ENCODE measurements at places on chromosomes 13 and 19. TPM values are rescaled to one million over a fixed set of nuclear protein-coding genes. Genes with fewer than 3 reads are reported as not detected.

- DNase-seq = no peak
These were observed 7.2 kb downstream of the ZNF296 start for GRCh38 chr19:45069056-45069455.

DNA sequence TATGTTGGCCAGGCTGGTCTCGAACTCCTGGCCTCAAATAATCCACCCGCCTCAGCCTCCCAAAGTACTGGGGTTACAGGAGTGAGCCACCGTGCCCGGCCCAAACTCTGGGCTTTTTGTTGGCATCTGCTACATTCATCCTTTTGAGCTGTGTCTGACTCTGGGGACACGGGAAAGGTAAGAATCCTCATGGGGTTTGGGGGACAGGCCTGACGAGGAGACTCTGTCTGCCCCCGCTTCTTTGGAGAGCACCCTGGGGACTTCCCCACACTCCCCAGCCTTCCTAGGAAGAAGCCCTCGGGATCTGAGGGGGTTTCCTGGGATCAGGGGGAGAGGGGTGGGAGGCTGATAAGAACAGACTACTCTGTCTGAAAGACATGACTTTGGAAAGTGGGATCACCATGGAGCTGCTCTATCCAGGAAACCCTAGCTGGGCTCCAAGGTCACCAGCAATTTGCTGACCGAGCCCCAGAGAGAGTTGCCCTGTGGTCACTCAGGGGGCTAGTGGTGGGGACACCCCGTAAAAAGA, 8.1 kb upstream of the FCER2 start:
- no peak for DNase-seq

The KLK3 gene
- total RNA-seq = not detected

The ZNF540 gene
- 2.3 TPM for total RNA-seq

- no peak for DNase-seq
These were observed 88.6 kb downstream of the SPACA7 start for GRCh38 chr13:112464720-112465119.

- DNase-seq = no peak
These were observed 86.7 kb downstream of the COL4A2 start for GRCh38 chr13:110393761-110394160.

The ATXN8OS gene
- total RNA-seq = not detected

DNA sequence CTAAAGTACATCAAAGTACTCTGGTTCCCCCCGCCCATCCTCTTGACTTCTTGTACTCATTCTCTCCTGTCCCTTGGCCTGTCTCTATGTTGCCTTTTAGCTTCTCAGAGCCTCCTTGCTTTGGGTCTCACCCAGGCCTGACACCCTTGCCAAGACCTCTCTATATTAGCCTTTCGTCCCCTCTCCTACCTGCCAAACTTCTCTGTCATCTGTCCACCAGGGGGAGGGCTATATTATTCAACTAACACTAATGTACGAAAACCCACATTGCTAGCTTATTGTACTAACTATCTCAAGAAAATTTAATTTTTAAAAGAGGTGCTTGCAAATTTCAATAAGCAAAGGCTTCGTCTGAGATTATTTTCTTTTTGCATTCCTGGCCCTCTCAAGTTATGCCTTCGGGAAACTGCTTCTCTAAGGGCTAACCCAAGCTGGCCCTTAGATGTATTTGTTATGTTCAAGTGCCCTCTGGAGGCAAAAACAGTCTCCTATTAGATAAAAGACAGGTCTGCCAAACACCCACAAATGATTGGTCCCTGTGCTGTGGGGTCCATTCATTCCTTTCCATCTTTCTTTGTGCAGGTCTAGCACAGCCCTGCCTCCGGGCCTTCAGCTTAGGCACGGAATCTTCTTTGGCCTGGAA, 6.3 kb upstream of the MRPS31 start:
- DNase-seq = no peak

DNA sequence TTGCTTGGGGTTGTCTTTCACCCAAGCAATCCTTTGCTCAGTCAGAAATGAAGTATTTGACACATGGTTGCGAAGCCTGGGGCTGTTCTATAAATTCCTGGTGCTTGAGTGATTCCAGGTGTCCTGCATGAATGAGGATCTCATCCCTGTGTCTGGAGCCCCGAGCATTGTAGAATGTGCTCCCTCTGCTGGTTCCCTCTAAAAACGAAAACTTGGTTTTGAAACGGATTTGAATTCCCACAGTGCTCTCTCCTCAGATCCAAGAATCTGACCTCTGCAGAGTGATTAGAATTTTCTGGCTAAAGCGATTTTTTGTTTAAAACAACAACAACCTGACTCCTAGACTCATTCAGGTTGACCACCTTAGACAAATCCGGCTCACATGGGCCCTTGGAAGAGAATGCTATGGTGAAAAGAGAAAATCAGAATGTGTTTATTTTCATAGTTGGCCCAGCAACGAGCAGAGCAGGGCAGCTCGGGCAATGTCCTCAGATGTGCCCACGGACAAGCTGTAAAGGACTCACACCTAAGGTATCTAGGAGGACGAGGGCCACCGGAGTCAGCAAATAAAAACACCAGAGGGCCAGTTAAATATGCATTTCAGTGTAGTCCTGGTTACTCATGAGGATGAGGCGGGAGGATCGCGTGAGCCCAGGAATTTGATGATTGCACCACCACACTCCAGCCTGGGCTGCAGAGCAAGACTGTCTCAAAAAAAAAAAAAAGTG, 8.7 kb upstream of the ATP12A start:
- peak; percentile 83 for DNase-seq

- no peak for DNase-seq
These were observed 20.8 kb downstream of the ZNF283 start for GRCh38 chr19:43847884-43848283.

- DNase-seq = no peak
These were observed 7.7 kb upstream of the PTOV1 start for GRCh38 chr19:49843265-49843664.

- DNase-seq = no peak
These were observed 10.5 kb upstream of the ELL start for GRCh38 chr19:18532168-18532890.

- DNase-seq = no peak
These were observed 195.2 kb downstream of the TSHZ3 start for GRCh38 chr19:31154021-31154420.

The SBSN gene
- 0.09 TPM for total RNA-seq

The EDDM13 gene
- 1.1 TPM for total RNA-seq

- no peak for DNase-seq
These were observed 43.9 kb upstream of the FRY start for GRCh38 chr13:31987535-31988170.

- DNase-seq = no peak
These were observed 313.4 kb downstream of the COG6 start for GRCh38 chr13:39968646-39969475.

DNA sequence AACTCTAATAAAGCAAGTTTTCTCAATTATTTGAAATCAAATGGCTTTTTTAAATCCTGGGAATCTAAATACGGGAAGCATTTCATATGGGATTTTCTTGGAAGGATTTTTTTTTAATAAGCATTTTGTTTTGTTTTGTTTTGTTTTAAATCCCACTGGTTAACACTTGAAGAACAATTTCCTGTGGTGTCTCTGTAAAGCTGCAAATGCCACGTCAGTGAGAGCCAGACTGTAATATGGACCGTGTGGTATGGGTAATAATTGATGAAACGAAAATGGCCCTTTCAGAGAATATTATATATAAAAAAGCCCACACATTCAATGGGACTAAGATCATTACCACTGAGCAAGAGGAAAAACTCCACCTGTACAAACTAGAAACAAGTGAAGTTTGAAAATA, 33.9 kb upstream of the MIR17HG start:
- DNase-seq = no peak

The CRLF1 gene
- total RNA-seq = 36.9 TPM

The FUT6 gene
- 1.9 TPM for total RNA-seq

The PRR36 gene
- total RNA-seq = 1.3 TPM

DNA sequence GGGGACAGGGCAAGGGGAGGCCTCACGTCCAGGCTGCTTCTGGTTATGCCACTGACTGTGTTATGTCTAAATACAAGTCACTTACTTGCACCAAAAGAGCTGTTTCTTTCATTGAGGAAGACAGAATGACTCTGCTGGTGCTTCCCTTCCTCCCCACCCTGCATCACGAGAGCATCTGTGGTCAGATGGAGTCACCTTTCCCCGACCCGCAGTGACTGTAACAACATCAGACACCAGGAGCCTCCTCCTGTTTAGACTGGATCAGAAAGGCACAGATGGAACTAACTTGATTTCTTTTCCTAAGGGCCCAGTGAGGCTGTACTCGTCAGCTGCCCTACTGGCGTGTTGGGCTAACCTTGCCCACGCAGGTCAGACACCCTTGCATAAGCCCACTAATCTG, 90.3 kb upstream of the ZNF536 start:
- no peak for DNase-seq

GRCh38 chr19:15104411-15104810, 2.8 kb upstream of the SYDE1 start:
- DNase-seq = no peak

The UNC13A gene
- 0.31 TPM for total RNA-seq

The CAPNS1 gene
- 743 TPM for total RNA-seq

DNA sequence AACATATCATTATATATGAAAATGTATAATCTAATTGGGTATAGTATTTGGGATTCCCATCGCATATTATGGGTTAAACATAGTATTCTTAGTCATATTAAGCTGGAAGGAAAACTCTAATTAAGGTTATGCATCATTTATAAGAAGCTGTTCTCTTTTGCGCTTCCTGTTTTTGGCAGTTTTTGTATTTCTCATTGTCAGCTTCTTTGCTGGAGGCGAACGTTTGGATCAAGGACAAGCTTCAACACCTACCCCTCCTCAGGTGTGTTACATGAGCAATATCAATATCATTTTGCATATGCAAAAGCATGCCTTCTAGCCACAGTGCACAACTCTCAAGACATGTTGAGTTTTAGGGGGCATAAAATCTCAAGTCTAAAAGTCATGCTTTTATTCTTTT, 439.8 kb downstream of the TDRD3 start:
- no peak for DNase-seq

DNA sequence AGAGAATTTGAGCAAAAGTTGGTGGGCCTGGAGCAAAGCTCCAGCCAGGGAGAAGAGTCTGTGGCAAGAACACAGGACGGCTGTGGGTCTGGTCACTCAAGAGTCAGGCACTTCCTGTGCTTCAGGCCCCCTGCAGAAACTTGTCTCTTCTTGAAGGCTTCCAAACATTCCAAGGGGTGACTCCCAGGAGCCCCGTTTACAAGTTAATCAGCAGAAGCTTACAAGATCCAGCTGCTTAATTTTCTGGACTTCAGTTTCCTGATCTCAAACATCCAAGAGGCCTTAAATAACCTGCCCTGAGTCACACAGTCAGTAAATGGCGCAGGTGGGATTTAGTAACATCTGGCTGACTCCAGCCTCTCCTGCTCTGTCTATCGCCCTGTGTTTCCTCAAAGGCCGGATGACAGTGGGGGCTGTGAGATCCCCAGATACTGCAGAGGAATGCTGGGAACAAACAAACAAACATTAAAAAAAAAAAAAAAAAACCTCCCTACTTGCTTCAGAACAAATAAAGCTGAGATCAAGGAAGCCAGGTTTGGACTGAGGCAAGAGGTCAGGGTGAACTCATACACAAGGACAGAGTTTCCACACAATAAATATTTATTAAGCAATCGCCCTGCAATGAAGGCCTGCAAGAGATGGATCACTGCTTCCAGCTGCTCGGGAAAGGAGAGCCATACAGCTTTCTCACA, 175.4 kb upstream of the RFC3 start:
- peak; percentile 93 for DNase-seq

DNA sequence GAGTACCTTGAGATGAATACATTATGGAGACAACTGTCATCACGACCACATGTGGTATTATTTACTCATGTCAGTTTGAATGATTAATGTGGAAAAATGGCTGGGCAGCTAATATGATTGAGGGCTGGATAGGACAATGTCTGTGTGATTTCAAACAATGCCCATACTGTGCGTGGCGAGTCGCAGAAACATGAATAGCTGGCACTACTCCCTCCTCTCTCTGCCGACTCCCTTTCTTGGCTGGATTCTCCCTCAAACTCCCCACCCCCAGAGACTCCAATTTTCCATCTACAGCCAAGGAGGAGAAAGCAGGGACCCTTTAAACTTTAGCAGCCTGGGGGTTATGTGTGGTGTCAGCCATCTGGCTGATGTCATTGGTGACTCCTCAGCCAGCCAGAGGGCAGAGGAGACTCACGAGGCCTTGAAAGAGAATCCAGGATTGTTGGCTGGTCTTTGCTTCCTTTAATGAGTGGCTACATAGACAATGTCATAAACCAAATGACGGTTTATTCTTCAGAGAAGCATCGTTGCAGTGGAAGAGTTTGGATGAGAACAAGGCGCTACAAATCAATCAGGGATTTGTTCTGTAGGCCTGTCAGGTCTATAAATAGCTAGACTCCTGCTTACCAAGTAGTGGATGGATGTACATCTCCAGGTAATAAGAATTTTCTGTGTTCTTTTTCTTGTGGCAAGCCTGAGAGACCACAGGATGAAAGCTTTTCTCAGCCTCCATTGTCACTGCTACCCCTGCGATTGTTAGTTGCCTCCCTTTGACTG, 165.6 kb downstream of the DLEU7 start:
- DNase-seq = peak; percentile 78

DNA sequence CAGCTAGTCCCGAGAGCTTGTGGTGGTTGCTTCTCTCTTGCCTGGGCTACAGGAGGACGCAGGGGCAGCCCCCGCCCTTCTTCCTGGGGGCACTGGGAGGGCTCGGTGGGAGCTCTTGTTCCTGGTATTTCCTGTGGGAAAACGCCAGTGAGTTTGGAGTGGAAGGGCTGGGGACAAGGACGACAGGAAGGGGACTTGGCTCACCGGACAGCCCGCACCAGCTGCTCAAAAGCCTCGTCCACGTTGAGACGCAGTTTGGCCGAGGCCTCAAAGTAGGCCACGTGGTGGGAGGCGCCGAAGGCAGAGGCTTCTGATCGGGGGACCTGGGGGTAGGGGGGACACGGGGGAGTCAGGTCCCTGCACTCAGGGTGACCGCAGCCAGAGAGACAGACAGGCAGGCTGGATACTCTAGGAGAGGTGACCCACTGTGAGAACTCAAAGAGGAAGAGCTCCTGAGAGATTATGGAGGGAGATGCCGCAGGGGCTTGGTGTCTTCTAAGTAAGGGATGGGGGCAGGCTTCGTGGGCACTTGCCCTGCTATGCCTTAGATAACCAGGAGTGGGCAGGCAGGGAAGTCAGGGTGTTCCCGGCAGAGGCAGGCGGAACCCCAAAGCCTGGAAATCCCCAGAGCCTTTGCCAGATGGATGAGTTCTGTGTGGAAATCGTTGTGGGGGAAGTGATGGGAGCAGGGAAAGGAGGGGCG, 4.3 kb downstream of the RRAS start:
- no peak for DNase-seq

The MATK gene
- 6.0 TPM for total RNA-seq

DNA sequence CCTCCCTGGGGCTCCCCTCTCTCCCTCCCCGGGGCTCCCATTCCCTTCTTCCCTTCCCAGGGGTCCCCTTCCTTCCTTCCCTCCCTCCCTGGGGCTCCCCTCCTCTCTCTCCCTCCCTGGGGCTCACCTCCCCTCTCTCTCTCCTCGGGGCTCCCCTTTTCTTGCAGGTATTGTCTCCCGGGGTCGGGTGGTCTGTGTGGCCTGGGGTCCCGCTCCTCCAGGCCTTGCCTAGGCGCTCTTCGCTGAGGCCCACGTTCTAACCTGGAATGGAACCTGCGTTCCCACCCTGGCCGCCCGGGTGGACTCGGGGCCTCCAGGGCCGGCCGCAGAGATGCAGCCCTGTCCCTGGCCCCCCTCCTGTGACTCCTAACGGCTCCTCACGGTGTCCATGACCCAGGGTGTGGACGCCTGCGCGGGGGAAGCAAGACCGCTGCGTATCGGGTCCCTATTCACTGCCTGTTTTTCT, 940 bp upstream of the DCUN1D2 start:
- DNase-seq = peak; percentile 39
